Bronchus fibroblast of lung (primary cell): ENCODE measurements at places on chromosomes 1 and 21. TPM values are rescaled to one million over a fixed set of nuclear protein-coding genes. Genes with fewer than 3 reads are reported as not detected.

LYPLAL1 gene
- 7.6 and 10.0 TPM in 2 replicates for total RNA-seq

GCSAML gene
- total RNA-seq = not detected in 2 replicates

RER1 gene
- 79.7 and 82.0 TPM in 2 replicates for total RNA-seq

TIAM1 gene
- total RNA-seq = 0.50 and 0.59 TPM in 2 replicates

TDRD10 gene
- total RNA-seq = not detected in 2 replicates

SPTA1 gene
- total RNA-seq = not detected in 2 replicates

OR2T35 gene
- total RNA-seq = not detected in 2 replicates

OR2L8 gene
- total RNA-seq = not detected in 2 replicates

TNN gene
- not detected in 2 replicates for total RNA-seq

CR1 gene
- not detected in 2 replicates for total RNA-seq

HHAT gene
- total RNA-seq = 1.3 and 1.5 TPM in 2 replicates

RAD54L gene
- 11.6 and 13.4 TPM in 2 replicates for total RNA-seq

CHIA gene
- total RNA-seq = not detected in 2 replicates

S100A7 gene
- total RNA-seq = not detected in 2 replicates

CASQ1 gene
- total RNA-seq = 0.15 TPM in 1 of 2 replicates, not detected in the other

VWA1 gene
- 7.1 and 7.9 TPM in 2 replicates for total RNA-seq

KRTAP12-4 gene
- not detected in 2 replicates for total RNA-seq

LGR6 gene
- under 0.01 TPM in 1 of 2 replicates, not detected in the other for total RNA-seq

RNF19B gene
- total RNA-seq = 8.7 and 8.9 TPM in 2 replicates

SNX7 gene
- 18.4 and 22.7 TPM in 2 replicates for total RNA-seq

TRNP1 gene
- 215 and 217 TPM in 2 replicates for total RNA-seq

RASAL2 gene
- total RNA-seq = 6.9 and 7.4 TPM in 2 replicates

TLCD4 gene
- total RNA-seq = 0.30 and 0.84 TPM in 2 replicates

USP21 gene
- 12.3 and 12.4 TPM in 2 replicates for total RNA-seq

TMEM269 gene
- under 0.01 TPM in 1 of 2 replicates, not detected in the other for total RNA-seq

HTR6 gene
- total RNA-seq = not detected in 2 replicates

FNDC5 gene
- under 0.01 and 0.17 TPM in 2 replicates for total RNA-seq
